Esophagus squamous epithelium (tissue), 5 donors: ENCODE measurements at places on chromosomes 7 and 10.

DNA sequence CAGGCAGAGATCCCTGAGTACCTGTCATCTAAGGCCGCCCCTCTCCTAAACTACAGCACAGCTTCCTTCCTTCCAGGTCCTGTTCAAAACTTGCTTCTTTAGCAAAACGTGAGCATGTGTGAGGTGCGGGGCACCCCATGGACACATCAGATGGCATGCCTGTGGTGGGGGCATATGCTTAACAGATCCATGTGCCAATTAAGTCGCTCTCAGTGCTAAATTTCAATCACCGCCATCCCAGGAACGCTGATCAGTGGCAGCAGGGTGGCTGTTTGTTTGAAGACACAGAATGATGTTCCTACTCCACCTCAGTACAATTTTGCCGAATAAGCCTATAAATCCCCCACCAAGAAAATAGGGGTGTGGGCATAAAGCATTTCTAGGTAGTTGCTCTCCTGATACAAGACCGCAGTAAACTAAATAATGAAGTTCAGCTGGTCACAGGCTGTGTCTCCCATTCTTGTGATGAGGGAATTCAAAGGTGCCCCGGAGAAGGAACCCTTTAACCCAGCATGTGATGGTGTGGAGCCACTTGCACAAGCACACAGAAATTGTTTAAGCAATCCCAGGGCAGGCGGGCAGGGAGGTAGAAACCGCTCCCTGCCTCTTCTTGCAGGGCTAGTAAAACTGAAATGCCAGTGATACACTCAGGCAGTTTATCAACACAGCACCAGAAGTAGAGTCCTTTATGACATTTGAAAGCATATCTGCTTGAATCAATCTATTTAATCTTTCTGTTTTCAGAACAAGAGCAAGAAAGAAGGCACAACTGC is 205.7 kb downstream of the SORCS1 start:
- H3K27ac ChIP-seq, result peak overlapping the region; percentile 1
- no peaks in the 10 kb centered on the region for H3K36me3 ChIP-seq
- H3K4me1 ChIP-seq, result no peaks in the 10 kb centered on the region
- no peak overlapping the region for H3K4me3 ChIP-seq
- DNase-seq, result no peak
- H3K27me3 ChIP-seq, result no peaks in the 10 kb centered on the region

GRCh38 chr7:135644154-135644553 is 18.2 kb upstream of the STMP1 start:
- H3K36me3 ChIP-seq, result peaks cover 12% of the 10 kb centered on the region
- no peak overlapping the region for H3K27ac ChIP-seq
- no peak for DNase-seq
- no peak overlapping the region for H3K4me3 ChIP-seq

GRCh38 chr10:112383325-112383724 is 9.4 kb downstream of the ACSL5 start:
- no peak for DNase-seq
- H3K4me1 ChIP-seq, result no peaks in the 10 kb centered on the region
- H3K27me3 ChIP-seq, result no peaks in the 10 kb centered on the region
- H3K4me3 ChIP-seq, result no peak overlapping the region

DNA sequence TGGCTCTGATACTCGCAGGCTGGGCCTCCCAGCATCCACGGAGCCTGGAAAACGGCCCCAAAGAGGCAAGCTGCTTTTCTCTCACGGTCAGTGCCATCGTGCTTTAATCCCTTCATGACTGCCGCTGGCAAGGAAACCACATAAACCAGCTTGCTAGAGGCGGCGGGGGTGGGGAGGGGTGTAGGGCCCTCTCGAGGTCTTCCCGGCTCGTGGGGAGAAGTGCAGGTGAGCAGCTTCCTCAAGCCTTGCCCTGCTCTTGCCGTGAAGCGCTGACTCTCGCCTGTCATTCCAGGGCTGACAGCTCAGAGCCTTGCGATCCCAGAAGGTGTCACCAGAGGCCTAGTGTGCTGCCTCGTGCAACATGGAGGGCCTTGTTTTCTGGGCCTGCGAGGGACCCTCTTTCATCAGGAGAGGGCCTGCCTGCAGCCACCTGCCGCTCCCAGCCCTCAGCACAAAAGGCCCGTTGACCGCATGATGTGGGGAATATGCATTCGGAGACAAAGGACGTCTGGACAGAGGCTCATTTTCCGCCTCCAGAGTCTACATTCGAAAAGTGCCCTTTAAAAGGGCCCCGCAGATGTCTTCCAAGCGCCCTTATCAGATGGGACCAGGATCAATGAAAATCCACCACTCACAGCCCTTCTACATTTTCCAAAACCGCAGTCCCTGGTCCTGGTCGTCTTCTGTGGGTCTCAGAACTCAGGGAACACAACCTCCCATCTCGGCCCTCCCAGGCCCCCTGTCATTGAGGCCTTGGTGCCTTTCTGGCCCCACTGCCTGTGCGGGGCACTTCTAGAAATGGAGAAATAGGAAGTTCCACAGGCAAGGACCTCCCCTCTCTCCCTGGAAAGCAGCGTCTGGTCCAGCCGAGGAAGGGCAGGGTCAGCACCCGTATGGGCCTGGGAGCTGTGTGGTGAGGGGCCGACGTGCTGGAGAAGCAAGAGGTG is 58.7 kb downstream of the ZRANB1 start:
- peaks cover 18% of the 10 kb centered on the region for H3K36me3 ChIP-seq
- H3K27me3 ChIP-seq, result no peaks in the 10 kb centered on the region
- peak overlapping the region; percentile 80 for H3K27ac ChIP-seq
- H3K4me3 ChIP-seq, result no peak overlapping the region
- no peaks in the 10 kb centered on the region for H3K4me1 ChIP-seq
- DNase-seq, result no peak

GRCh38 chr10:3990307-3990706 is 205.3 kb upstream of the KLF6 start:
- no peak overlapping the region for H3K4me3 ChIP-seq
- no peaks in the 10 kb centered on the region for H3K36me3 ChIP-seq
- no peak overlapping the region for H3K27ac ChIP-seq
- H3K27me3 ChIP-seq, result no peaks in the 10 kb centered on the region
- DNase-seq, result no peak

DNA sequence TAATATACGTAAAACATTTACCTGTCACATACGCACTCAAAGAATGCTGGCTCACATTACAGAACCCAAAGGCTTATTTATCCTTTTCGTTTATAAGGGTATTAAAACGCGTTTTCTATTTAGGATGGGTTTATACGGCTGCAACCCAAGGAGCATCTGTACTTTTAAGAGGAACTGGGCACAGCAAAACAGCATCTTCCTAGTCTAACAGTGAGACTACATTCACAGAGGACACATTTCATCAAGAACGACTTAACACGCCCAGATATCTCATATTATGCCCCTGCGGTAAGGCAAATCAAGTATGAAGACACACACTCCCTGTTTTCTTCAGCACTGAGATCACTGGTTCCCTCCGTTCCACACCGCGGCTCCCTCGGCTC is 533 bp upstream of the DMTF1 start:
- peaks cover 44% of the 10 kb centered on the region for H3K4me1 ChIP-seq
- peak overlapping the region; percentile 98 for H3K27ac ChIP-seq
- H3K4me3 ChIP-seq, result peak overlapping the region; percentile 78
- DNase-seq, result no peak
- H3K27me3 ChIP-seq, result no peaks in the 10 kb centered on the region

DNA sequence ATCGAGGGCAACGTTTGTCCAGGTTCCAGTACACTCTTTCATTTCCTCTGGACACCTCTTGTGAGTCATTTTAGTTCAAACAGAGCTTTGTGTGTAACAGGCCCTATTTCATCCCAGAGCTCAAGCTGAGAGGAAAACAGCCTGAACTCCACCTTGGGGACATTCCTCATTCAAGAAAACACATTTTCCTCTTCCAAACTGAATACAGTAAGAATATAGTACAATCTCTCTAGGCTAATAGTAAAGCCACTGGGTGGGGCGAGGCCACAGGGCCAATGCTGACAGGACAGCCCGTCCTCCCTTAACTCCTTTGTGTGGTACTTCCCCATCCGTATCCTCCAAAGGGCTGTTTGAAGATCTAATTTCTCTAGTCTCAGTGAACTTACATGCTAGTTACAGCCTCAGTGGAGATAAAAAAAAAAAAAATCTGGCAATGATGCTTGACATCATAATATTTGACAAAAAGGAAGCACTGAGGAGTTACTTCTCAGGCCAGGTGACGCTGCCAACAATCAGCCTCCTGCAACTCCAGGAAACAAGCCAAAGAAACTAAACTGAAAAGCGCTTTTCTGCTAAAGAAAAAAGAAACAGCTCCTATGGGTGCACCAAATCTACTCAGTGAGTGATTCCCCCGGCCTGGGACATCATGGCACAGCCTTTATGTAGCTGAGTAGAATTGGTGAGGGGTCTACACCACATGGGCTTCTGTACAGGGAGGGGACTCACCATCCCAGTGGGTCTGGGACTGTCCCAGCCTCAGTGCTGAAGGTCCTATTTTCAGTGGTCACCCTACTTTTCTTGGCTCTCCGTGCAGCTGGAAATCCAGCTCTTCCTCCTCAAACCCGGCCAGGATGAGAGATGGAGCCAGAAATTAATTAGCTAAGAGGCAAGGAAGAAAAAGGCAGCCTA is 238.2 kb upstream of the NEBL start:
- H3K36me3 ChIP-seq, result no peaks in the 10 kb centered on the region
- H3K27ac ChIP-seq, result no peak overlapping the region
- H3K4me1 ChIP-seq, result no peaks in the 10 kb centered on the region
- no peaks in the 10 kb centered on the region for H3K27me3 ChIP-seq
- H3K4me3 ChIP-seq, result no peak overlapping the region

- no peaks in the 10 kb centered on the region for H3K27me3 ChIP-seq
- no peaks in the 10 kb centered on the region for H3K4me1 ChIP-seq
- H3K4me3 ChIP-seq, result no peak overlapping the region
- no peak overlapping the region for H3K27ac ChIP-seq
These were observed 80.4 kb upstream of the MGMT start for GRCh38 chr10:129386415-129387257.

DNA sequence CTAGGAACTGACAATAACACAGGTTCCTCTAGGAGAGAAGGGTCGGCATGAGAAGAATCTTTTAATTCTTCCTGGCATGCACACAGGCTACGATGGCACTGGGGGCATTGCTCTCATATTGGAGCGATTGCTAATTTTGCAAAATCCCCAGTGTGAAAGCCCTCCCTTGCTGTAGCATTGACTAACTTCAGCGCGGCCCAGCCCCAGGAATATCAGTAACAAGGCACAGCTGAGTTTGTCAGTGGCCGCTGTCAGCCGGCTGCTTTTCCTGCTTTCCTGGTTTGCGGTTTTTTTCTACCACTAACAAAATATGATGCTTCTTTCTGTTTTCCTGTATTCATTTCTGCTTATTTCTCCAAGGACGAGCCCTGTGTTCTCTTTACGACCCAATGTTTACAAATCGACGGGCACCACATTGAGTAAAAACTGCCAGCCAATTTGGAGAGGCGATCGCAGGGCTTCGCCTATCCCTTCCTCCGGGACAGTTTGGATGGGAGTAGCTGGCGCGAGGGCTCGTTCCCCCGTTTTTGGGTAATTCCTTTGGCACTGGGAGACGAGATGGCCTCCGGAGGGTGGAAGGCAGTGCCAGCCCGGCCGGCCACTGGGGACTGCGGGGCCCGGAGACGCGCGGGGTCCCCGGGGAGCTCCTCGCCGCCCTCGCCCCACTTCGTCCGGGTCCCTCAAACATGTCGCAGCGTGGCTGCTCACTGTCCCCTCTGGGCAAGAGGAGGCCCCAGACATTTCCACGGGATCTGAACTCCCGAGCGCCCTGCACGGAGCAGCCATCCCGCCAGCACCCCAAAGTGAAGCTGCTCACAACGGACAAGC is 967 bp downstream of the ADARB2 start:
- H3K27me3 ChIP-seq, result peaks cover 14% of the 10 kb centered on the region
- H3K27ac ChIP-seq, result no peak overlapping the region
- H3K4me3 ChIP-seq, result peak overlapping the region; percentile 39
- no peak for DNase-seq
- H3K36me3 ChIP-seq, result no peaks in the 10 kb centered on the region

GRCh38 chr7:50580057-50580456 is 14.9 kb upstream of the DDC start:
- H3K27me3 ChIP-seq, result no peaks in the 10 kb centered on the region
- no peak for DNase-seq
- H3K36me3 ChIP-seq, result no peaks in the 10 kb centered on the region
- H3K4me3 ChIP-seq, result no peak overlapping the region

DNA sequence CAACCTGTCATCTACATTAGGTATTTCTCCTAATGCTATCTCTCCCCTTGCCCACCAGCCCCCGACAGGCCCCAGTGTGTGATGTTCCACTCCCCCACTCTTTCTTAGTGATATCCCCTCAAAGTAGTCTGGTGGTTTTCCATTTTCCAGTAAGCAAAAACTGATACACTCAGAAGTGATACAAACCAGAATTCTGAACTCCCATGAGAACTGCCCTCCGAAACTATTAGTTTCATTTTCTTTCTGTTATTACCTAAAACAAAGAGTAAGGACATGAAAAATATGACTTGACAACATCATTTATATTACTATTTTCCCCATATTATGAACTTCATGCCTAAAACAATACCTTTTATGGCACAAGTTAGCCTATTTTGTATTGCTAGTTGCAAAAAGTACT is 175.0 kb downstream of the OTUD1 start:
- H3K4me3 ChIP-seq, result no peak overlapping the region
- no peak for DNase-seq
- no peak overlapping the region for H3K27ac ChIP-seq
- H3K27me3 ChIP-seq, result no peaks in the 10 kb centered on the region
- H3K4me1 ChIP-seq, result no peaks in the 10 kb centered on the region
- no peaks in the 10 kb centered on the region for H3K36me3 ChIP-seq
